ENCODE measurements at places on chromosomes 16 and 17. TPM values are rescaled to one million over a fixed set of nuclear protein-coding genes. Genes with fewer than 3 reads are reported as not detected.

Gene LITAF
- 190 TPM for total RNA-seq

Gene SPECC1
- 46.5 TPM for total RNA-seq

Gene GNAO1
- 0.65 TPM for total RNA-seq

Gene PLA2G10
- not detected for total RNA-seq

Gene BAHCC1
- total RNA-seq: 10.2 TPM

Gene TOX3
- 0.64 TPM for total RNA-seq

Gene PPL
- total RNA-seq: 5.4 TPM

Gene TAC4
- total RNA-seq: not detected

Gene TP53TG3C
- total RNA-seq: 0.79 TPM

Gene ATP2A3
- 5.1 TPM for total RNA-seq

Gene MYH2
- total RNA-seq: not detected

Gene PIRT
- total RNA-seq: not detected

Gene KIF2B
- not detected for total RNA-seq

Gene RPL23
- 2,571 TPM for total RNA-seq

Gene HEXIM1
- total RNA-seq: 47.9 TPM

Gene CPNE7
- 75.2 TPM for total RNA-seq

Gene TMIGD1
- total RNA-seq: not detected

Gene ALDH3A1
- 990 TPM for total RNA-seq

Gene KCTD19
- 0.49 TPM for total RNA-seq

Gene ZNF385C
- total RNA-seq: 0.32 TPM

Gene SLFN14
- total RNA-seq: not detected

Gene CDRT15L2
- total RNA-seq: not detected

Gene KRTAP4-6
- not detected for total RNA-seq

Gene DNAH3
- 0.22 TPM for total RNA-seq

Gene DPEP1
- 0.87 TPM for total RNA-seq

Gene UNC13D
- total RNA-seq: 6.1 TPM

Gene PMFBP1
- 0.05 TPM for total RNA-seq

Gene SLC13A2
- total RNA-seq: 0.14 TPM

Gene MMP25
- total RNA-seq: 0.90 TPM

Gene CEP131
- total RNA-seq: 6.2 TPM

Gene FA2H
- total RNA-seq: 34.0 TPM

Gene RPRML
- 0.34 TPM for total RNA-seq

Gene SEZ6L2
- total RNA-seq: 19.9 TPM

Gene CACNA1G
- 5.3 TPM for total RNA-seq
